AG08396 (cell line): ENCODE measurements at places on chromosomes 13 and 19.
A peak's percentile ranks its signal among the peaks of the same experiment; 100 is the strongest.

GRCh38 chr13:104315606-104316005, 1249.4 kb upstream of the SLC10A2 start:
- DNase-seq: peak; percentile 29

DNA sequence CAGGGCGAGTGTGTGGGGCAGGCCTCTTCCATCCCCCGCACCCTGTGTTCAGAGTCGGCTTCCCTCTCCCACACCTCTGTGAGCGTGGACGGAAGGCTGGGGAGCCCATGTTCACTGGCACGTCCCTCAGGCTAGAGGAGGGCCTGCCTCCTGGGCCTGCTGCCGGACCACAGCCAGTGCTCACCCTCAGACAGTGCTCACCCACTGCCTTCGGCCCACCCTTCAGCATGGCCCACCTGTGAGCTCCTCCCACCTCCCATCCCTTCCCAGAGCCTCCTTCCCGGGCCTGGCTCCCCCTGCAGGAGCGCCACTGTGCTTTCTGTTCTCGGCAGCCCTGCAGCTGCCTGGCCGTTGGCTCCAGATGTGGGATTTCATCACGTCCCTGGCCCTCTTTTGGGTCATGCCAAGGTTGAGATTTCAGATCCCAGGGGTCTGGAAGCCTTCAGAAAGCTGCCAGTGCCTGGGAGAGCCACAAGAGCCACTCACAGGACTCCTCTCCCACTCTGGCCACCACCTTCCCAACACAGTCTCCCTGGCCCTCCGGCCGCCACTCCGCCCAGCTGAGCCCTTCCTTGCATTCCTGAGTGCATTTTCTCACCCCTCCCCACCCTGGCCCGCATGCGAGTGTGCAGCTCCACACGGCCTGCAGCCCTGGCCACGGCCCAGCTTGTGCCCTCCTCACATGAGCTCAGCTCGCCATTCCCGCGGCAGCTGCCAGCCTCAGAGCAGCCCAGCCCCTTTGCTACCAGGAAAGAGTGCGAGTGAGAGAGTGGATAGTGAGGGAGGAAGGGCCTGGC, 25.3 kb downstream of the CAPN12 start:
- DNase-seq: peak; percentile 52

GRCh38 chr19:42010245-42011126, 16.5 kb upstream of the ATP1A3 start:
- no peak for DNase-seq

GRCh38 chr19:53907193-53907581, 1.9 kb upstream of the CACNG7 start:
- no peak for DNase-seq

DNA sequence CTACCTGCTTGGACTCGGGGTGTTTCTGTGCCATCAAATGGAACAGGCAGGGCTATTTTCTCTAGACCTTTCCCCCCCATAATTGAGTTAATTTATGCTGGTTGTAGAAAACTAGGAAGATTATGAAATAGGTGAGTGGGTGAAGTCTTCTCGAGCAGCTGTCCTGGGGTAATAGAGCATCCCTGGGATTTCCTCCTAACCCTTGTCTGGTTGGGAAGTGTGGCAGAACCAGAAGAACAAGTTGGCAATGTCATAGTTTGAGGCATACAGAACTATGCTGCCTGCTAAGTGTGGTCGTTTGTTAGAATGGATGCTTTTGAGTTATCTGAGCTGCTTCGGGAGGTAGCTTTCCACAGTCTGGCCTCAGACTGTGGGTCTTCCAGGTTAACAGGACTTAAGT, 3.7 kb downstream of the GATAD2A start:
- DNase-seq: no peak

DNA sequence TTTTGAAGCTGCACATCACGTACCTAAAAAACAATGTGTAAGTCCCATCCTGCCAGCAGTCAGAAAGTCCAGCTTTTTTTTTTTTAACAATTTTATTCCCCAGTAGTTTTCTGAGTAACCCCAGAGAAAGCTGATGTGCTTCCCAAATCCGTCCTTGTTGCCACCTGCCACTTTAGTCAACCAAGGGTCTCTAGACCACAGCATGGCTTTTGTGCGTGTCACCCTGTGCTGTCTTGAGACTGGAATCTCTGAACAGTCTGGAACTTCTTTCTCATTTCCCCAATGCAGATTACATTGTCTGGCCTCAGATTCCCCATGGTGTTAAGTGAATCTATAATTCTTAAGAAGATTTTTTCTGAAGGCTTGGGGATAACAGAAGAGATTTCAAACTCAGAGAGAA, 289.2 kb upstream of the KLF12 start:
- DNase-seq: no peak

GRCh38 chr19:10737722-10738121, 19.8 kb downstream of the DNM2 start:
- no peak for DNase-seq

DNA sequence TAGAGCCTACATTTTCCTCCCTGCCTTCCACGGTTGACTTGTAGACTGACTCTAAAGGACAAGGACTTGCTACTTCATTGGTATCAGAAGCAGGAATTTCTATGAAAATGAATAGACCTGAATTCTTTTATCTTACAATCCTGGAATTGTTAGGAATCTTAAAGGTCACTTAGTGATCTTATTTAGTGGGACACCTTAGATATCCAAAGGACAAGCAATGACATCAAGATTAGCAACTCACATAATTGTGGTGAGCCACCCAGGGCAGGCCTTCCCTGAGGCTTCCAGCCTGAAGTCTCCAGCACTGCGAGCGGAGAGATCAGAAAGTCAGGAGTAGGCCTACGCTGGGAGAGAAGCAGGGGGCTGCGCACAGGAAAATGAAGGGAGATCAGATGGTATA, 37.8 kb downstream of the KLF5 start:
- no peak for DNase-seq
